NCI-H446 (cell line): ENCODE measurements at places on chromosomes 5 and 9.

DNA sequence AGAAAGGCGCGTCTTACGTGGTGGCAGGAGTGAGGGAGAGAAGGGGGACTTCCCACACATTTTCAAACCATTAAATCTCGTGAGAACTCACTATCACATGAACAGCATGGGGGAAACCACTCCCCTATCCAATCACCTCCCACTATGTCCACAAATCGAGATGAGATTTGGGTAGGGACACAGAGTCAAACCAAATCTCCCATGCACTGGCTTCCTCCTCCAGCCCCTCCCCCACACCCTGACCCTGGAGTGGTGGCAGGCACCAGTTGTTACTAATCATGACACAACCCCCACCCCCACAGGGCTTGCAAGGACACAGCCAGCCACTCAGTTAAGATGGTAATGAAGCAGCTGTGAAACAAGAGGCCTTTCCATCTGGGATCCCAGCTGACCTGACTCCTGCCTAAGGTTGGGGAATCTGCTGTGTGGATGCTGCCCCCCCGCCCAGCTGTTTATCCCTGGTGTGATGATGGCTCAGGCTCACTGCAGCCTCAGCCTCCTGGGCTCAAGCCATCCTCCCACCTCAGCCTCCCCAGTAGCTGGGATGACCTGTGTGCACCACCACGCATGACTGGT lies 57.1 kb upstream of the FUBP3 start:
- DNase-seq = no peak

- no peak for DNase-seq
Observed at GRCh38 chr9:21286659-21287058, 18.5 kb downstream of the IFNA5 start.

DNA sequence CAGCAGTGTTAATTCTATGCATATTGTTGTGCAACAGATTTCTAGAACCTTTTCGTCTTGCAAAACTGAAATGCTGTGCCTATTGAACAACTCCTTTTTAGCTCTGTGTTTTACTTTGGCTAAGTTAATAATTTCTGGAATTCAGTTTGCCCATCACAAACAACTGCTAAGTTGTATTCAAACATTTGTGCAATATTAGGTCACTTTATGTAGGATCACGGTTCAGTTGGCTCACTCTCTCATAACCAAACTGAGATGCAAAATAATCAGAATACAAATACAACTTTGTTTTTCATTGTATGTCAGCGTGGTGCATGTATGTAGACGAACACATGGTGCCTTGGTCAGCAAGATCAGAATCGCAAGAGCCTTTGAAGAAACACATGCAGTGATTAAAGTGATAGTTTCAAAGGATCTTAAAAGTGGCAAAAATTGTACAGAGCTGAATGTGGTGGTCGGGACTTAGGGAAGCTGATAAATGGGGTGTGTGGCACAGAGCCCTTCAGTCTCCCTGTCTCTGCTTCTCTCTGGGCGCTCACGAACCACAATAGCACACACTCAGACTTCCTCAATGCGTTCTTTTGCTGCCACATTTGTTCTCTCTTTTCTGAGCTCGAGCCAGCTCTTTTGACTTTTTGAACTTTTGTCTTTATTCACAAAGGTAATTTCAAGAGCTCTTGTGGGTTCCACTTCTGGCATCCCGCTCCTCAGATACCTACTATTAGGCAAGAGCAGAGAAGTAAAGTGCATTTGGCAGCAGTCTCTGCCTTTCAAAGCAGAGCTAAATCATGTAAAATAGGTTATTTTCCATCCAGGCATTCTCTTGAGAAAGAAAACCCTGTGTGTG lies 112.4 kb upstream of the CTSL start:
- no peak for DNase-seq

GRCh38 chr5:96067251-96067650 lies 105.6 kb upstream of the ELL2 start:
- no peak for DNase-seq

- peak; percentile 75 for DNase-seq
Observed at GRCh38 chr5:117657541-117657940, 1082.9 kb upstream of the SEMA6A start.

- DNase-seq = no peak
Observed at GRCh38 chr5:75639535-75640311, 28.5 kb downstream of the ANKDD1B start.

- no peak for DNase-seq
Observed at GRCh38 chr9:27089706-27090105, 19.3 kb upstream of the TEK start.

DNA sequence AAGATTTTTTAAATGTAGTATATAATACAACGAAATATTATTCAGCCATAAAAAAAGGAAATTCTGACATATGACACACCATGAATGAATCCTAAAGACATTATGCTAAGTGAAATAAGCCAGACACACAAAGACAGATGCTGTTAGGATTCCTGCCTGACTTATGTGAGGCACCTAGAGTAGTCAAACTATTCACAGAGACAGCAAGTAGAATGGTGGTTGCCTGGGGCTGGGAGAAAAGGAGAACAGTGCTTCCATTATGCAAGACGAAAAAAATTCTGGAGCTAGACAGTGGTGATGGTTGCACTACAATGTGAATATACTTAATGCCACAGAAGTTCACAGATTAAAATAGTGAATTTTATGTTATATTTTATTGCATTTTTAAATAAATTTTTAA lies 66.8 kb downstream of the SPOCK1 start:
- no peak for DNase-seq

- DNase-seq = no peak
Observed at GRCh38 chr9:137373611-137373980, 49.4 kb downstream of the EXD3 start.

DNA sequence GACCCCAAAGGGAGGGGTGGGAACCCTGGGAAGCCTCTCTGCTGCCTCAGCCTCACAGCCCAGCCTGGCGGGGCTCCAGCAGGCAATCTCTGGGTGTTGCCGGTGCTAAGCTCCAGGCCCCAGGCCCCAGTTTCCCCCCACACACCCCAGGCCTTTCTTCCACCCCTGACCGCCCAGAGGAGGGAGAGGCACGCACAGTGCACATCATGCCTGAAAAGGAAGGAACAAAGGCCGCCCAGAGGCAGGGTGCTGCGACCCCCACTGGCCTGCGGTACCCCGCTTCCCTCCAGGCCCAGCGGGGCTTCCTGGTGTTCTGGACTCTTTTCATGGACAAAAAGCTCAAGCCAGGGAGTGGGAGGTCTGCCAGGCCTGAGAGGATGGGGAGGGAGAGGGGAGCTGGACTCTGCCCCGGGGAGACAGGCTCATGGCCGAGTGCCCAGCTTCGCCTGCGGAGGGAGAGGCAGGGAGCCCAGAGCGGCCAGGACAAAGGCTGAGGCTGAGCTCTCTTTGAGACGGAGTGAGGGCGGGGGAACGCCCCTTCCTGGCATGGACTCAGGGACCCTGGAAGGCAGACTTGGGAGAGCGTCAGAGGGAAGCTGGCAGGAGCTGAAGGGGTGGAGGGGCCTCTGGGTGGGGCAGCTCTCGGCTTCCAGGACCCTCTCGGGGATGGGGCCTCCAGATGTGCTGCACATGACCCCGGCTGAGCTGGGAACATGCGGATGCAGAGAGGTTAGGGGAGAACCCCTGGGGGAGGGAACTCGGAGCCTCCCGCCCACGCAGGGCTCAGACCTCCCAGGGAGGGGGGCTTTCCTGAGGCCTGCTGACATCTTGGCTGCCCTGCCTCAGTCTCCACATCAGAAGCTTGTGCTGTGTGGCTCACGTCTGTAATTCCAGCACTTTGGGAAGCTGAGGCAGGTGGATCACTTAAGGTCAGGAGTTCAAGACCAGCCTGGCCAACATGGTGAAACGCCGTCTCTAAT lies 1.8 kb upstream of the ENTPD2 start:
- peak; percentile 63 for DNase-seq

- DNase-seq = no peak
Observed at GRCh38 chr5:180286-180918, 10.9 kb upstream of the LRRC14B start.

DNA sequence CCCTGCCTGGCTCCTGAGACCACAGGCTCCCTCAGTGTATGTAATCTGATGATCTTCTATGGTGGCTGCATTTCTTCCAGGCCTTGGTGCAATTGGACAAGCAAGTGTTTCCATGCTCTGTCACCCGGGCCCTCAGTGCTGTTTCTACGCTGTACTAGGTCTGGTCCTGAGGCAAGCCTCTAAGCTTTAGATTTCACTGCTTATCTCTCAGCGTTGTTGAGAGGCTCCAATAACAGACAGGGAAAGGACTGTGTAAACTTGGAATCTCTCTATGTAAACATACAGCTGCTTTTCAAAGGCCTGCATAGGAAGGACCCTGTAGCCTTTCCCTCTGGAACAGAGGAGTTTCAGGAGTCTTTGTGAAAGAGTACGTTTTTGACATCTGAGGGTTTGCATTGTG lies 38.6 kb upstream of the NFIB start:
- peak; percentile 94 for DNase-seq

DNA sequence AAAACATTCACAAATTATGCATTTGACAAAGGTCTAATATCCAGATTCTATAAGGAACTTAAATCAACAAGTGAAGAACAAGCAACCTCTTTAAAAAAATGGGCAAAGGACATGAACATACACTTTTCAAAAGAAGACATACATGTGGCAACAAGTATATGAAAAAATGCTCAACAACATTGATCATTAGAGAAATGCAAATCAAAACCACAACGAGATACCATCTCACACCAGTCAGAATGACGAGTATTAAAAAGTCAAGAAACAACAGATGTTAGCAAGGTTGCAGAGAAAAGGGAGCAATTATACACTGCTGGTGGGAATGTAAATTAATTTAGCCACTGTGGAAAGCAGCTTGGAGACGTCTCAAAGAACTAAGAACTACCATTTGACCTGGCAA lies 38.9 kb upstream of the TNFSF15 start:
- DNase-seq = no peak

GRCh38 chr5:14165375-14166106 lies 22.4 kb downstream of the TRIO start:
- DNase-seq = no peak

- peak; percentile 35 for DNase-seq
Observed at GRCh38 chr9:69931340-69931739, 110.7 kb downstream of the CFAP95 start.

DNA sequence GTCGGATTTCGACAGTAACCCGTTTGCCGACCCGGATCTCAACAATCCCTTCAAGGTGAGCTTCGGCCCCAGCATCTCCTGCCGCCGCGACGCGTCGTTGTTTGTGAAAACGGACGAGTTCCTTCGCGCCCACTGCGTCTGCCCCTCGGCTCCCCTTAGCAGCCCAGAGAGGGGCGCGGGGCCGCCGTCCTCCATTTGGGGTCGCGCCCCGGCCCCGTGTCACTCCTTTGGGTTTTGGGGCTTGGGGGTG lies 182 bp downstream of the SCAMP1 start:
- DNase-seq = no peak

DNA sequence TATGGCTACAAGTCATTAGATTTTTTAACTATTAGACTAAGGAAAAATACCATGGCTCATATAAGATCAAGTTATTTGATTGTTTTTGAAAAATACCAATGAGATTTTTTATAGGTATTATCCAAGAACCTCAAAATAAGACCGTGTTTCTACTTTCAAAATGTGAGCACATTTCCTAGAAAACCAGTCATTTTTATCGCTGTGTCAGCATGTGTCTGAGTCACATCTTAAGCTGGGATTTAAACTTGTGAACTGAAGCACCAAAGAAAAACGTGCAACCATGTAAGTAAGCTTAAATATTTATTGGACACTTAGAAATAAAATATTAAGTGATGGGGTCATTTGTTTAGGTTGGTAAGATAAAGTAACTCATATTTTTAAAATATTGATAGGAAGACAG lies 1676.0 kb upstream of the NUDT12 start:
- DNase-seq = no peak

DNA sequence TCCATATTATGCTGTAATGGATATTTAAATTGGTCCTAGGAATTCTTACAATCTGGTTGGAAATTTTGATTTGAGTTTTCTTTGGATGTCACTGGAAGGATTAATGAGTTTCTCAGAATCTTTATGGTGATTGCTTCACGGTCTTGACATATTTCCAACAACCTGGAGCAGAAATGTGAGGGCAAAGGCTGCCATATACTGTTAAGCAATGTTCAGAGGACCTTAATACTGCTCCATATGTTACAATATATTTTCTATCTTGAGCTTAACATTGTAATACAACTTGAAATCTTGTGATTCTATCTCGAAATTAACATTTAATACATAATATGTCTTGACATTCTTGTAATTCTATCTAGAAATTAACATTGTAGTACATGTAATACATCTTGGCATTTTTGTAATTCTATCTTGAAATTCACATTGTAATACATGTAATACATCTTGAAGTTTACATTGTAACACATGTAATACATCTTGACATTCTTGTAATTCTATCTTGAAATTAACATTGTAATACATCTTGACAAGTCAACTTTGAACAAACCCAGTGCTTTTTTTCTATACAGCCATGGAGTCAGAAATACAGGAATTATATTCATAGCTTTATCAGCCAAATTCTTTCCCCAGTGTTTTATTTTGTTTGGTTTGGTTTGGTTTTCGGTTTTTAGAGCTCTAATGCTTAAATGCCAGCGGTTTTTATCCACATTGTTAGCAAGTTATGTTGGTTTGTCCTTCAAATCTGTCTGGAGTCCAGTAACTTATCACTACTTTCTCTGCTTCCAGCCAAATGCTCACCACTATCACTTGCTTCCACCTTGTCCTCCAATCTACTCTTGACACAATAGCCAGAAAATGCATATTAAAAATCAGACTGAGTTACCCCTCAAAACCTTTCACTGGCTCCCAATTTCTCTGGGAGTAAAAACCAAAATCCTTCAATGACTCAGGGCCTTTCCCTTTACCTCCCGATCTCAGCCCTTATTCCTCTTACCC lies 3.0 kb upstream of the TUT7 start:
- DNase-seq = no peak

GRCh38 chr5:131396015-131396414 lies 132.2 kb downstream of the CDC42SE2 start:
- DNase-seq = no peak

GRCh38 chr9:34125681-34126206 lies 754 bp downstream of the DCAF12 start:
- DNase-seq = no peak

DNA sequence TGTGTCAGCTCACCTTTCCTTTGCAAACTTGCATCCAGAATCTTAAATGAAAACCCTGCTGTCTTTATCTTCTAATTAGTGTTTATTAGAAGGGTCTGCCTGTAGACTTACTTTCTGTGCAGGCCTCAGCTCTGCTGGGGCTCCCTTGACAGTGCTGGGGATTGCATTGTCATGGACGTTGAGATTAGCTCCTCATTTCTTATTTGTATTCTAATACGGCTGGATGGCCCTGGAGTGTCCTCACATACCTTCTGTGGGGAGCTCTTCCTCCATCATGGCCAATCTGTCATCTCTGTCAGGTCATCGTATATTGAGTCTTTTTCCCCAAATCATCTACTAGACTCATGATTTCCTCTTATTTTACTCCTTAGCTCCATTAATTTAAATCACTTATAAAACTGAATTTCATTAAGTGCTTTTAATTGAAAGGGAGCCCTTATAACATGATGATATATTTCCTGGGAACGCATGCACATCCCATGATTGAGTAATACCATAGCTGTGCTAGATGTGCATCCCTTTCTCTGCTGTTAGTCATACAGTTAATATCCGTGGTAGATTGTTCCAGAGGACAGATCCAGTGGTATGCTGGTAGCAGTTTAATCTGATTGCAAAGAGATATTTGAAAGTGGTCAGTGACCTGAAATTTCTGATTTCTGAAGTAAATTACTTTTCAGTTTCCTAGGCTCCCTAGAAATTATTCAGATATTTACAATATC lies 61.6 kb downstream of the ICE1 start:
- DNase-seq = no peak
